GM10248 (cell line): ENCODE measurements at places on chromosomes 16 and 17.

- DNase-seq: no peak
These were observed 239.4 kb upstream of the CPHXL start for GRCh38 chr16:75965504-75966374.

DNA sequence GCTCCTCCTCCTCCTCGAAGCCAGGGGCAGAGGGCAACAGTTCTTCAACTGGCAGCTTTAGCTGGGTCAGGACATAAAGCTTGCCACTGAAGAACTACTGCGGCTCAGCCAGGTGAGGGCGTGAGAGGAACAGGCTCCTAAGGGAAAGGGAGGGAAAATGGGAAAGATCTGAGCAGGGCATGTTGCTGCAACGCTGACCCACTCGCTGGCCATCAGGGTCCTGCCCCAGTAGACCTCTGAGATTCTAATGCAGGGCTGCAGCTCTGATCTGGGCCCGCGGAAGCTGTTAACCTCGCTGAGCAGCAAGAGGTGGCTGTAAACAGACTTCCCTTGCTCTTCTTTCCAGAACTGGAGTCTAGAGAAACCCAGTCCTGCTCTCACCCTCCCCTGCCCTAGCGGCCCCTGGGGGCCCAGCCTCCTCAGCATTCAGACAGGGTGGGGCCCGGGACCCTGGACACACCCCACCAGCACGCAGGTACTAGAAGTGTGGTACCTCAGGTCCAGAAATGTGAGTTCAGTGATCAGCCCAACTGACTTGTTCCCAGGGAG is 3.8 kb upstream of the TLCD2 start:
- no peak for DNase-seq

DNA sequence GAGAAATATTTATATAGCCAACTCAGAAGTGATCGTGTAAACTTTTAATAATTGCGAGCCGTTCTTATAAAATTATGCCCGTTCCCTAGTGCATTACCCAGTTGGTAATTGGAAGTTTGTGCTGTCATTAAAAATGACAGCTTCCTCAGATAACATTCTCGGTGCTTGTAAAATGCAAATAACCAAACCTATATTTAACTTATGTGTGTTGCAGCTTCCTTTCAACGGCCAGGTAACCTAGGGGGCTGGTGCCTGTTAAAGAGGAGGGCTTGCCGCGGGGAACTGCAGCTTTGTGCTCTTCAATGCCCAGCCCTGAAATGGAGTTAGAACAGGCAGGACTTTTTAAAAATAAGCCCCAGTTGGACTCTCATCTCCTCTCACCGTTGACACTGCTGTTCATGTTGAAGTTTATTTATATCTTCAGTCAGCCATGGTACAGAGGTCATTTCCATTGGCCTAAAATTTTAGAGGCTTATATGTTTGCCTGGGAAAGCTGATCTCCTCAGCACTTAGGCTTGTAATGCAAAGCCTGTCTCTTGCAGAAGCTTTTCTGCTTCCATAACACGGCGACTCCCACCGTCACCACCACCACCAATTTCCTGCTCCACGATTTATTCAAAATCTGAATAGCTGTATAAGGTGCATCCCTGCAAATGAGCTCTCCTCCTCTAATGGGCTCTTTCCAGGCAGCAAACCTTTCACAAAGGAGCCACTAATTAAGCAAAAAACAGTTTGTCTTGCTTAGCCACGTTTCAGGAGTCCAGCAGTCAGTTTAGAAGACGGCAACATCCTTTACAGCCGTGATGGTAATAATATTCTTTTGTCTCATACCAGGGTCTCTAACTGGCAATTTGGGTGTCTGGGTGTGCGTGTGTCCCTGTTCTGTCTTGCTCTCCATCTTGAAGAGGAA is 74.7 kb downstream of the RPA1 start:
- peak; percentile 39 for DNase-seq

- DNase-seq: no peak
These were observed 78.1 kb upstream of the DHX40 start for GRCh38 chr17:59487161-59487873.

- no peak for DNase-seq
These were observed 178.5 kb upstream of the N4BP1 start for GRCh38 chr16:48788475-48788874.

GRCh38 chr17:36720131-36720530 is 118.7 kb downstream of the MRM1 start:
- no peak for DNase-seq

DNA sequence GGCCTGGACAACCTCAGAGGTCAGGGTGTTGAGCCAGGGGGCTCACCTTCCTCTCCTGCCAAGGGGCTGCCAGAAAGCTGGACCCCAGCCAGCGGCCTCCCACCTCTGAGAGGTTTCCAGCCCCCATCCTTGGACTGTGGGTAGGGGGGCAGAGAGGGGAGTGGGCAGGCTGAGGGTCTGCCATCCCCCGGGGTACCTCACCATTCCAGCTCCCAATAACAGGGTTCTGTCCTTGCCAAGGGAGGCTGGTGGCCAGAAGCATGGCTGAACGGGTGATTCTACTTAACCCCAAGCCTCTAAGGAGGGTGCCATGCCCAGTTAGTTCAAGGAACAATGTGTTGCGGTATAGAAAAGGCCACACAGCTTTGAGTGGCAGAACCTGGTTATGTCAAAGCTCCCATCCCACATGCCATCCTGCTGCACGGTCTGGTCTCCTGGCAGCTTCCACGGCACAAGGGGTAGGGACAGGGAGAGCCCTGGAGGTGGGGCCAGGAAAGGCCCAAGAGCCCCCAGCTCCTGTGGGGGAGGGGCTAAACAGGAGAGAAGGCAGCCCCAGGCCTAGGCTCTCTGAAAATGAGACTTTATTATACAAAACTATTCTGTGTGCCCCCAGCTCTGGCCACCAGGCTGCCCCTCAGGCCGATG is 19.8 kb downstream of the B9D1 start:
- no peak for DNase-seq

GRCh38 chr17:67671493-67671892 is 46.2 kb upstream of the NOL11 start:
- DNase-seq: no peak

GRCh38 chr17:63740464-63741142 is 996 bp downstream of the STRADA start:
- peak; percentile 17 for DNase-seq
